ENCODE measurements at places on chromosomes 7 and 10.

- DNase-seq: no peak
Observed at GRCh38 chr7:125966278-125967048, 1036.8 kb upstream of the POT1 start.

DNA sequence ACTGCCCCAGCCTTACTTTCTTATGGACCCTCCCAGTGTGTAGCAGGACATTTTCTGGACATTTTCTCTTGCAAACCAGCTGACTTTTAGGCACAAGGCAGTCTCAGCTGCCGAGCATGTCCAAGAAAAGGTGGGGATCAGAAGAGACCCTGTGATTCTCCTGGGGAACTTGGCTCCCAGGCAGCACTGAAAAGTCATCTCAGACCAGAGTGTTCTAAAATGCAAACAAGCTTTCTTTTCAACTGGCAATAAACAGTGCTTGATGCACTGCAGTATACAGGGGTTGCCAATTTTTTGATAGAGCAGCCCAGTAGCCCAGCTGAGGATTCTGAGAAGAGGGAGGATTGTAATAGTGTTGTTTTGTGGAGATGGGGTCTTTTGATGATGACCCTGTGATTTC lies 168.0 kb upstream of the PHYHIPL start:
- no peak for DNase-seq

- DNase-seq: peak; percentile 54
Observed at GRCh38 chr7:50292165-50292757, 12.3 kb upstream of the IKZF1 start.

- DNase-seq: no peak
Observed at GRCh38 chr7:157483515-157483914, 146.7 kb downstream of the DNAJB6 start.

DNA sequence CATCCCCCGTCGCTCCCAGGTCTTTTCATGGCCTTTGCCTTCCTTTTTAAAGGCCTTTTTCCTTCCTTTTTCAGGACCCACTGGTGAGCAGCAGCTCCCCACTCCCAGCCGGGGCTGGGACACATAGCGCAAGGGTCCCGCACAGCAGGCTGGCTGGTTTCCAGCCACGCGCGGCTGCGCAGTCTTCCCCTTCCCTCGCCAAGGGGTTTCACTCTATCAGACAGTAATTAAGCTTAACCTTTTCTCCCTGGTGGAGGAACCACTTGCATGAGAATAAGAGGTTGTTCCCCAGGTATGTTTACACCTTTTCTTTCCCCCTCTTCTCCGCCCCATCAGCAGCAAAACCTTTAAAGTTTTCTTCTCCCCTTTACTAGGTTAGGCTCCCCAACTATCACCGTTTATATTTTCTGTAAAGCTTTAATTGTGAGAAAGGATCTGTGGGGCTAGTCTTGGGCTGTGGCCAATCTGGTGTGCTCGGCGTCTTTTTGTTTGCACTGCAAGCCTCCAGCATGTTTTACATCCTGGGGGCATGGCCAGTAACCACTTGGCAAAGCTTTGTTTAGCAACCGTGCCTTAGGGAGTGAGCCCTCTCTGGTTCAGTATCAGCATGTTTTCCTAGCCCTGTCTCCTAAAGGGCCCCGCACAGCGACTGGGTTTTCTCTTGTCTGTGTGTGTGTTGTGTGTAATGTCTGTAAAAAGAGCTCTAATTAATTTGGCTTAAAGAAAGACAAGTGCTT lies 219.6 kb downstream of the PHF14 start:
- DNase-seq: no peak

DNA sequence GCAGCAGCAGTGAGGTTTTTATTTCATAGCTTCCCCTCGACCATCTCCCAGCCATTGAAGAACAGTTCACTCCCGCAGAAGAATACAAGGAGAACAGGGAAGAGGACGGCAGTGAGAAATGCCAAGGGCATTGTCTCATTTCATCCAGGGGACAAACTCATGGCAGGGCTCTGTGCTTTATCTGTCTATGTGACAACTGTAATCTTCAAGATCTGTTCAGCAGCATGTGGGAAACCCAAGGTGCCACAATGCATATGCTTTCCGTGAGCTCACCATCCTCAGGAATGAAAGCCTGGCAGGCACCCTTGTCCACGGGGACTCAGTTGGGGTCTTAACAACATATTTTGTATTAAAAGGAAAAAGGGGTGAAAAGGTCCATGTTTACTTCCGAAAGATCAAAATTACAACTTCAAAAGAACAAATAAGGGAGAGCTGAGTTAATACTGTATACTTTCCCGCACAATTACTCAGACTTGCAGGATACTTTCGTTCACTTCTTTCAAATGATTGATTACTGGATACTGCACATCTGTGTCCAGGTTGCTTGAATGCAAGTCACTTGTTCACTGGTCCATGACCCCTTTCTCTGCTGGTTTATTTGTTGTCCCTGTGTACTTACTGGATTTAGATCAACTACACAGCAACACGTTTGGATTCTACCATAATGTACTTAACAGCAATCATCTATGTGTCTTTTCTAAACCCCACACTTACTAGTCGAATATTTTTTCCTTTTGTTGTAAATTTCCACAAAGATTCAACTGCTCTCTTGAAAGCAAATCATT lies 90.1 kb upstream of the ATP6V0A4 start:
- no peak for DNase-seq

- no peak for DNase-seq
Observed at GRCh38 chr7:155653803-155654202, 9.3 kb downstream of the RBM33 start.

- DNase-seq: no peak
Observed at GRCh38 chr10:127922675-127923366, 15.9 kb downstream of the PTPRE start.

Data from suppressor macrophage (primary cell).